ENCODE measurements at places on chromosomes 4 and X. TPM values are rescaled to one million over a fixed set of nuclear protein-coding genes. Genes with fewer than 3 reads are reported as not detected.

Gene CYLC1
- polyA plus RNA-seq: not detected

DNA sequence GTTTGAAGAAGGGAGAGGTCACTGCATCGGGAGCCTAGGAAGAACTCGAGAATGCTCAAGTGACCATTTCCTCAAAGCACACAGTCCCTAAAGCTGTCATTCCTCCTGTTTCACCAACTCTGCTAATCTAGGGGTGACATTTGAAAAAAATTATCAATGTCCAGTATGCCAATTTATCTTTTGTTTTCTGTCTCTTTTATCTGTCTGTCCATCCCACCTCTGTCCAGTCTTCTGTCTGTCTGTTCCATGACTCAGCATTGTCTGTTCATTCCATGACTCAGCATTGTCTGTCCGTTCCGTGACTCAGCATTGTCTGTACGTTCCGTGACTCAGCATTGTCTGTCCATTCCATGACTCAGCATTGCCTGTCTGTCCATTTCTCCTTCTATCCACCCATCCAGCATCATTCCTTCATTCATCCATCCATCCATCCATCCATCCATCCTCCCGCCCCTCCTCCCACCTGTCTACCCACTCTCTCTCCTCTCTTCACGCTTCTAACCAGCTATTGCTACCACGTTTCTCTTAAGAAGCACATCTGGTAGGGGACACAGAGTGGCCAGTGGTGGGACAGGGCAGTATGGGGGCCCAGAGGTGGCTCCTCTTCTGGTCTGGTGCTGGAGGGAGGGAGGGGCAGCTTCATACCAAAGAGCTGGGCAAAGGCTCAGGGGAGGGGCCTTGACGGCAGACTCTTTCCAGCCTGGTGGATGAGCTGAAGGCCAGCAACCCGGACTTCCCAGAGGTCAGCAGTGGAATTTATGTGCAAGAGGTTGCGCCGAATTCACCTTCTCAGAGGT lies 34.1 kb downstream of the HTRA3 start:
- DNase-seq: no peak

Gene SPP1
- not detected for polyA plus RNA-seq

Gene SETD7
- polyA plus RNA-seq: 2.8 TPM

DNA sequence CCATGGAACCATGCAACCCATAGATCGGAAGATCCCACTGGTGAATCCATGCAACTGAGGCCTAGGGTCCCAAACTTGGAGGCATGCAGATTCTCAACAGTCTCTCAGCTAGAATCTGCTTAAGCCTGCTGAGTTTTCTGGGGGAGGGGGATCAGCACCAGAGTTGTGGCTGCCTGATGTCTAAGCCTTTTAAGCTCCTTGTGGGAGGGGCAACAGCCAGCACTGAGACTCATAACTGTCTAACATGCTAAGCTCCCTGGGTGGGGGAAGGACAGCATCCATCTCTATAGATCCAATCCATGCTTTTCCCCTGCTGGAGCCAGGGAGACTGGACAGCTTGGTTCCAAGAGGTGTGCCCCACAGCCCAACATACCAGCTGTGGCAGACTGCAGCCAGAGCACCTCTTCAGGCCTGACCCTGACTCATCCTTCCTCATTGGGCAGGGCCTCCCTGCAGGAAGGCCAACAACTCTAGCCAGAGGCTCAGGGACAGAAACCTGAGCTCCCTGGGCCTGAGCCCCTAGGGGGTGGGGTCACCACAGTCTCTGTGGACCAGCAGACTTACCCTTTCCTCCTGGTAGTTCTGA lies 300.1 kb upstream of the SLC7A11 start:
- DNase-seq: no peak

DNA sequence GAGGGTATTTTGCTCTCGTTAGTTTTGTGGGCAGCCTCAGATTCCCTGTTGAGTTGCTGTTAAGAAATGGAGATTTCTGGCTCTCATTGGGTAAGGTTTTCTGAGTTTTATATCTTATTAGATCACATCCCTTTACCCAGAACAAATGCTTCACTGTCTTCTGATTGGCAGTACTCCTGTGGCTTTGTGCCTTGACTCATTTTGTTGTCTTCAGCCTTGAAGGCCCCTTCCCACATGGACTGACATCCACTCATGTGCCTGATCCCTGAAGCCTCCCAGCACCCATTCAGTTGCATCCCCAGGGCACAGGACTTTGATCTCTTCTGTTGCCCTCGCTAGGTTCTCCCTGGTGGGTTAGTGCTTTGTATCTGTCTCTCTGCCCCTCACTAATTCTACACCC lies 10.4 kb downstream of the MED28 start:
- no peak for DNase-seq

GRCh38 chrX:19792412-19792811 lies 95.0 kb downstream of the SH3KBP1 start:
- DNase-seq: no peak

DNA sequence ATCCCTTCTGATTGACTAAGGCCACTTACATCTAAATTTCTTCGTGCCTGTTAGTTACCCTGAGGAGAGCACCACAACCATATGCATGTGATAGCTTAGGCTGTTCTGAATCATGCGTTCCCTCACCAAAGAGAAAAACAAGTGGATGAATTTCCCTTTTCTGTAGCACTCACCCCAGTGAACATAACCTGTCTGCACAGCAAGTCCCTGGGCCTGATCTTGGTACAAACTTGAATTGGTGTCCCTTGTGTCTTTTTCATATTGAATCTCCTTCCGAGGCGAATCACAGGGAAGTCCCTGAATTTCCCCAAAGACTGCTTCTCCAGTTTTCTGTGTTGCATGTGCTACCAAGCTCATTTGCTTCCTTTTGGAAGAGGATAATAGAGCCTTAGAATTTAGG lies 100.4 kb downstream of the KLHL8 start:
- DNase-seq: no peak

Gene CFP
- polyA plus RNA-seq: 19.4 TPM
